ENCODE measurements at places on chromosomes 5 and 9.

DNA sequence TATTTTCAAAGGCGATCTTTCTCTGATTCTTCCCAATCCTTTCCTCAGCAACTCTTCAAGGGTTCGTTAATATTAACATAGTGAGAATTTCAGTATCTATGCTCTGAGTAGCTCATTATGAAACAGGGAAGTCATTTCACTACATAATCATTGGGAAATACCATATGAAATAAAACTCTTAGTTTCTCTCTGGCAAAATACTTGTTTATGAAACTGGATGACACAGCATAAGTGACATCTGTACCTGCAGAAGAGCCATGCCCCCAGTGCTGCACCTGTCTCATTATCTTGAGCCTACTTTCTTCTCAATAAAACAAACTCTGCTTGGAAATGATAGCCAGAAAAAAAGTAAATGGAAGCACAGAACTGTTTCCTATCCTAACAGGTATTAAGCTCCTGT is 33.8 kb upstream of the OTULIN start:
- DNase-seq, result no peak

DNA sequence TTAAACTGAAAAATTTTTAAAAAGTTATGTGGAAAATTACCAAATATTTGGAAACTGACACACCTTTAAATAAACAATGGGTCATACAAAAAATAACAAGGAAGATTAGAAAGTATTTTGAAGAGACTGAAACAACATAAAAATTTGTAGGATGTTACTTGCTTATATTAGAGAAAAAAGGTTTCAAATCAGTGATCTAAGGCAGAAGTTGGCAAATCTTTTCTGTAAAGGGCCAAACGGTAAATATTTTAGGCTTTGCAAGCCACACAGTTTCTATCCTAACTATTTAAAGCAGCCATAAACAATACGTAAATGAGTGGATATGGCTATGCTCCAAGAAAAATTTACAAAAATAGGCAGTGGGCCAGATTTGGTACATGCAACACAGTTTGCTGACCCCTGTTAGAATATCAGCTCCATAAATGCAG is 81.3 kb downstream of the OXCT1 start:
- DNase-seq, result no peak

DNA sequence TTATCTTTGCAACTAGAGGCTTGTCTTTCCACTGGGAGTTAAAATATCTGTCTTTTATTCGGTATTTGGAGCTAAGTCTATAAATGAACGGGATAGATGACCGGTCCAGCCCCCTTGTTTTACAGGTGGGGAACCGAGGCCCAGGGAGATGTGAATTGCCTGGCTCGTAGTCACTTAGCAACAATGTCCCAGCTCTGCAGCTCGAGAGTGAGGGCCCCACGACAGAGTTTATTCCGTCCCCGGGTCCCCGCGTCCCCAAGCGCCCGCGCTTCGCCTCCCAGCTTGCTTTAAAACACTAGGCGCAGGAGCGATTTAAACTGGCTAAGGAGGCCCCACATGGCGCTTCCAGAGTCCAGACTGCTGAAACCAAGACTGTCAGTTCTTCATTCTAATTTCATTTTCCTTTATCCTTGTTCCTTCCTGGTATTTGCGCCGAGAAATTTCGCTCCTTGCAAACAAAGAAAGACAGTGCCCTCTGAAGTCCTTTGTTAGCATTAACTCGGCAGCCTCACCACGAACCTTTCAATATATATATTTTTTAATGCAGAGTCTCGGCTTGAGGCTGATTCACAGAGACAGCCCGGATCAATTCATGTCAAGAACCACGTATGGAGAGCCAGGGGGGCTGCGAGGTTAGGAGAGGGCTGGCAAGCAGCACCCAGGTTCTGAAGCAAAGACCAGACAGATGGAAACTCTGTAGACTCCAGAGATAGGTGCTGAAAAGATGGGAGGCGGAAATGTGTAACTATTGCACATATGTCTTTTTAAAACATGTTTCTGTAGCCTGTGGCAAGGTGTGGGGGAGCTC is 1.4 kb upstream of the ENC1 start:
- DNase-seq, result peak; percentile 81

DNA sequence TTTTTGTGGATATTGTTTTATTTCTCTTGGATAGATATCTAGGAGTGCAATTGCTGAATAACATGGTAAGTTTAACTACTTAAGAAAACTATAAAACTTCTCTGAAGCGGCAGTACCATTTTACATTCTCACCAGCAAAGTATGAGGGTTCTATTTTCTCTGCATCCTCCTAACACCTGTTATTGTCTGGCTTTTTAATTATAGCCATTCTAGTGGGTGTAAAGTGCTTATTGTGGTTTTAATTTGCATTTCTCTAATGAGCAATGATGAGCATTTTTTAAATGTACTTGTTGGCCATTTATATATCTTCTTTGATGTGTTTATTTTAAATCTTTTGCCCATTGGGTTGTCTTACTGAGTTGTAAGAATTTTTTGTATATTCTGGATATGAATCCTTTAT is 28.7 kb downstream of the SMIM32 start:
- no peak for DNase-seq

GRCh38 chr5:80153586-80154126 is 102.2 kb downstream of the SERINC5 start:
- peak; percentile 68 for DNase-seq

DNA sequence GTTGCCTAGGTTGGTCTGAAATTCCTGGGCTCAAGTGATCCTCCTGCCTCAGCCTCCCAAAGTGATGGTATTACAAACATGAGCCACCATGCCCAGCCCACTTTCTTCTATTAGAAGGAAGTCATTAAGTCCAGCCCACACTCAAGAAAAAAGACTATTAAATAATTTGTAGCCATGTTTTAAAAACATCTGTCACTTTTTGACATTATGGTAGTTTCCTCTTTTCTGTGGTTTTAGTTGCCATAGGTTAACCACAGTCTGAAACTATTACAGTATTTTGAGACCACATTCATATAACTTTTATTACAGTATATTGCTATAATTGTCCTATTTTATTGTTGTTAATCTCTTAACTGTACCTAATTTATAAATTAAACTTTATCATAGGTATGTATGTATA is 31.9 kb upstream of the C5orf24 start:
- no peak for DNase-seq

DNA sequence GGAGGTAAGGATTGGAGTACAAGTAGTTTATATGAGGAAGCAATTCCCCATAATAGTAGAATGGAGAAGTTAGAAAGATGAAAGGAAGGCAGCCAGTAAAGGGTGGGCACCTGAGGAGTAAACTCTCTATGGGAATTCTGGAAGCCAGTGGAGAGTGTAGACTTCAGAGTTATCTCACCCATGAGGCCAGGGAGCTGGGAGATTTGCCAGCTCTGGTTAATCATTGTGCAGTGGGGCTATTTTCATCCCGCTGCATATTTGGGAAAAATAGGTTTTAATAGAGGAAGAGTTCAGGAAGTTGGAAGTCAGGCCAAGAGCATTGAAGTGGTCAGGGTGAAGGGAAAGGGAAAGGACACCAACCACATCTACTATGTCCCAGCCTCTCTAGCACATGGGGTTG is 242.3 kb upstream of the BRINP1 start:
- DNase-seq, result no peak

GRCh38 chr9:136568288-136569081 is 22.6 kb upstream of the NOTCH1 start:
- no peak for DNase-seq

- DNase-seq, result no peak
Observed at GRCh38 chr5:124708086-124708485, 38.4 kb downstream of the ZNF608 start.

GRCh38 chr5:115555084-115555633 is 10.6 kb upstream of the FEM1C start:
- DNase-seq, result no peak

- DNase-seq, result no peak
Observed at GRCh38 chr9:33737811-33738606, 57.4 kb upstream of the PRSS3 start.

- DNase-seq, result no peak
Observed at GRCh38 chr5:59254055-59254687, 639.4 kb downstream of the PDE4D start.

GRCh38 chr5:96576876-96577275 is 85.3 kb upstream of the CAST start:
- no peak for DNase-seq

- DNase-seq, result no peak
Observed at GRCh38 chr9:19967216-19967887, 178.5 kb upstream of the SLC24A2 start.

DNA sequence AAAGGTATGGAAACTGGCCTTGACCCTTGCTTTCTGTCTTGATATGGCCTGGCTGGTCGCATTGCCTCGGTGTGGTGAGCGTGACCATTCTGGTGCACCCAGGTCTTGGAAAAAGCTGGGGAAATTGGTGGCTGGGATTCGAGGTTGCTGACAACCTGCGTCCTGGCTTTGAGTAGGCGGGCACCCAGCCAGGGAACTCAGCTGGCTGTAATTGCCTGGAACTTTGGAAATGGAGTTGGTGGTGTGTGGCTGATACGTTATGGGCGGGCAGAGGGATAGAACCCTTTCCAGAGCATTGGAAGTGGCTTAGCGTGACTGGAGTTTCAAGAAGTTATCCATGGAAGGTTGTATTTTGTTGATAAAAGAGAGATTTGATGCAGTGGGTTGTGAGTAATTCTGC is 35.2 kb downstream of the KCNMB1 start:
- no peak for DNase-seq

- no peak for DNase-seq
Observed at GRCh38 chr9:136512651-136513071, 29.8 kb upstream of the SEC16A start.

GRCh38 chr9:112664531-112664930 is 53.4 kb downstream of the INIP start:
- DNase-seq, result no peak

DNA sequence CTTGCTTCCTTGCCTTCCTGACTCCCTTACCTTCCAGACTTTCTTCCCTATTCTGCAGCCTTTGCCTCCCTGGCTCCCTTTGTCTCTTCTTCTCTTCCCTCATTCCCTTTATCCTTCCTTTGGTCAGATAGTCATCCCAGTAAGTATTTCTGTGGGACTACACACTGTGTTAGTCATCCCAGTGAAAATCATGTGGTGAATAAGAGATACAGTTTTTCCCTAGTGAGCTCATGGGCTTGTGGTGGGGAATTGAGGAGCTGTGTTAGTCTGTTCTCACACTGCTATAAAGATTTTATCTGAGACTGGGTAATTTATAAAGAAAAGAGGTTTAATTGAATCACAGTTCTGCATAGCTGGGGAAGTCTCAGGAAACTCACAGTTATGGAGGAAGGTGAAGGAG is 109.8 kb upstream of the EDIL3 start:
- no peak for DNase-seq

GRCh38 chr5:103360475-103360874 is 101.9 kb downstream of the MACIR start:
- DNase-seq, result no peak
